ENCODE measurements at places on chromosomes 4 and X.

DNA sequence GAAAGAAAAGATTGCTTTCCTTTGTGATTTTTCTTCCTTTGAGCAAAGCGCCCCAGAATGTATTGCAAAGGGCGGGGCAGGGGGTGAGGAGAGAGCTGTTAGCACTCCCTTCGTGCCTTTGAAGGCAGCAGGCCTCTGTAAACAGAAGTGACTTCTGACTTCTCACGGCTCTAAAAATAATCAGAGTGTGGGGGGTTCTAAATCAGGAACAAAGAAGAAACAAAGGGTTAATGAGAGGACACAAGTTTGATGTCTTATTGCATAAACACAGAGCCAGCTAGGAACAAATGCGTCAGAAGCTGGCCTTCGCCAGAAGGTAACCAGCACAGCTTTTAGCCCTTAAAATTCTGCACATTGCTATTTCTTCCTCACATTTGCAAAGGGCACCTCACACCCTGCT is 626.2 kb downstream of the MID1IP1 start:
- DNase-seq, result no peak

DNA sequence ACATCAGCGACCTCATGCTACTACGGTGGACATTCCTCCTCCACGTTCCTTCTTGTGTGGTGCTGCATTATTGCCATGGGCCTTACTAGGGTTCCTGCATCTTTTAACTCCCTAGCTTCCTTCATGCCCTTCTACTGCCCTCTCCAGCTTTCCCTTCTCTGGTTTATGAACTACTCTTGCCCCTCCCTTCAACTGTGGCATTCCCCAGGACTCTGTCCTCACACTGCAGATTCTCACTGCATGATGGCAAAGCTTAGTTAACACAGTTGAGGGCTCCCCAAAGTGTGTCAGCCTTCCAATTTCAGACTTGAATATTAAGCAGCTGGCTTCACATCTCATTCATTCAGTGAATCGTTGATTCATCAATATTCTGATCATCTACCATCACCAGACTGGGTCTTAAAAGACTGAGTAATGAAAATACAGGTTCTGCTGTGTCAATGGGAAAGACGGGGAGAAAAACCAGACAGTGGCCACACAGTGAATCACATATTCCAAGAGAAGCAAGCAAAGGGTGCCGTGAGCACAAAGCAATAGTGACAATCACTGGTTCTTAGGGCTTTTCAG is 53.0 kb downstream of the ZFX start:
- DNase-seq, result no peak

DNA sequence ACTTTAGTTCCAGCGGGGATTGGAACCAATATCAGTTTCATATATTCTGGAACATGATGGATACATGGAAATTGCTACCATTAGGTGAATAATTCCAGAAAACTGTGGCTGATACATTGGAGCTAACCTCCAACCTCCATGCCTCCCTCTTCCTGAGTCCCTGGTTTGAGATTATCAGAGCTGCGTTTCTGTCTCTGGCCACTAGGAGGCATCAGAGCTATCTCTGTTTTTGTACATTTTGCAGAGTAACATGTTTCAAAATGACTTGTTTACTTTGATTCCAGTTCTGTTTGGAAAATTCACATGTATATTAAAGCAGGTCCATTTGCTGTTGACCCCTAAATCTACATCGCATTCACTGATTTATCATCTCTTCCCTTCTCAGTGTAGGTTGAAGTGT is 2.4 kb upstream of the RAB40AL start:
- DNase-seq, result peak; percentile 0

DNA sequence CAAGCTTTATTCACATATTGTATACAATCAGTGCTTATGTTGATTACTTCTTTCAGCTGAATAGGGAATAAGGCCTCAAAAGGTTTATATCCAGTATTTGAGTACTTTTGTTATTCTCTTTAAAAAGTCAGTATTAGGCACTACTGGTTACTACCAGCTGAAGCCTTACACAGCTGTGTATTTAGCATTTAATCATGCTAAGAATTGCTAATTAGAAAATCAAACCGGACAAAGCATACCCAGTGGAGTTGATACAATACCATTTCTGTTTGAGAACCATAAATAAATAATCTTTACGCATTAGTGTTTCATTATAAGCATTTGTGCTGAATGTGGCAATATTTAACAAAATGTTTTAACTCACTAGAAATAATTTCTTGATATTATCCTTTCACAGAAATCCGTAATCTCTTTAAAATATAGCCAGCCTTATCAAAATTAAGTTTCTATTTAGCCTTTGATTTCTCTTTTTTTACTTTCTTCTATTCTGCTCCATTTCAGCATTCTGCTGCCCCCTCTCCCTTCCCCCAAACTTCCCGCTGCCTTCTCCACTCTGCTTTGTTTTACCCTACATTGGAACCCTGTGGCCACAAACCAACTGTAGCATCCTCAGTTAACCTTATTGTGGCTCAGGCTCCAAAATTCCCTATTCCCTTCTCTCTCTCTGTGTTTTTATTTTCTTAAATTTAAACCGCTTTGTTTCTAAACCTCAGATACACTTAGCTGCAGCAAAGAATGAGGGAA is 37.8 kb downstream of the UGT8 start:
- no peak for DNase-seq

DNA sequence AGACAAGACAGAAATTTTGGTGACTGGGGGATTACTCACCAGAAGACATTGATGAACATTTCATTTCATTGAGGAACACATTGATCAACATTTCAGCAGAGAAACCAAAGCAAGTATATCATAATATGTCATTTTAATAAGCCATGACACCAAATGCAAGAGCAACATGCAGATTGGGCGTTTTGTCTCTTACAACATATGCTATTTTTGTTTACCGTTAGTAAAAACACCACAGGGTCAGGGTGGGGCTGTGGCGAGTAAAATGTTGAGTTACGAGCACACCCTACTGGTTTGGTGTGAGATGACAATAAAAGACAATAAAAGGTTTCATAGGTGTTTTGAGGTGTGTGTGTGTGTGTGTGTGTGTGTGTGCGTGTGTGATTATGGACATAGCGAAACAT is 294.5 kb downstream of the PDGFC start:
- no peak for DNase-seq

DNA sequence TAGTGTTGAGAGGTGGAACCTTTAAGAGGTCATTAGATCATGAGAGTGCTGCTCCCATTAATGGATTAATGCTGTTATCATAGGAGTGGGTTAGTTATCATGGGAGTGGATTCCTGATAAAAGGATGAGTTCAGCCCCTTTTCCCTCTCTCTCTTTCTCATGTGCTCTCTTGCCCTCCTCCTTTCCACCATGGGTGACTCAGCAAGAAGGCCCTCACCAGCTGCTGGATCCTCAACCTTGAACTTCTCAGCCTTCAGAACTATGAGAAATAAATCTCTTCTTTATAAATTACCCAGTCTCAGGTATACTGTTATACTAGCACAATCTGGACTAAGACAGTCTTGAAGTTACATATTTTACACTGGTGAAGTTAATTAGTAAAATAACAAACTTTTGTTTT is 10.0 kb upstream of the CDKL5 start:
- no peak for DNase-seq

GRCh38 chr4:145130788-145131399 is 32.8 kb downstream of the ABCE1 start:
- DNase-seq, result no peak

- DNase-seq, result no peak
Measured at GRCh38 chr4:61741327-61742096, 541.4 kb downstream of the ADGRL3 start.

- DNase-seq, result no peak
Measured at GRCh38 chrX:26580021-26580420, 364.1 kb downstream of the MAGEB5 start.

DNA sequence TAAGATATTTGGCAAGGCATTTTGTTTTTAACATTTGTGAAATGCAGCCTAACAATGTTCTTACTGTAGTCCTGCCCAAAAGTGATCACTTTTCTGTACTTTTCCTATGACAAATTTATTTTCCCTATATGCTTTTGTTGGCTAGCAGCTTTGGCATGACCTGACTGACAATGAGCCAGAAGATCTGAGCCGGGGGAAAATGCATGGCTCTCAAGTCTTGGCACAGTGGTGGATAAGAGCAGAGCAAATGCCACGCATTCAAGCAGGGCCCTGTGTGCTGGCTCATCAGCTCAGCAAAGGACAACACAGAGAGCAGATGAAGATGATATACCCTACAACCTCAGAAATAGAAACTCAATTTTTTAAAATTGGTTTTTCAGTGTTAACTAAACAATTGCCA is 187.3 kb downstream of the ANAPC10 start:
- DNase-seq, result no peak

GRCh38 chr4:5965225-5965624 is 53.0 kb downstream of the C4orf50 start:
- DNase-seq, result no peak

DNA sequence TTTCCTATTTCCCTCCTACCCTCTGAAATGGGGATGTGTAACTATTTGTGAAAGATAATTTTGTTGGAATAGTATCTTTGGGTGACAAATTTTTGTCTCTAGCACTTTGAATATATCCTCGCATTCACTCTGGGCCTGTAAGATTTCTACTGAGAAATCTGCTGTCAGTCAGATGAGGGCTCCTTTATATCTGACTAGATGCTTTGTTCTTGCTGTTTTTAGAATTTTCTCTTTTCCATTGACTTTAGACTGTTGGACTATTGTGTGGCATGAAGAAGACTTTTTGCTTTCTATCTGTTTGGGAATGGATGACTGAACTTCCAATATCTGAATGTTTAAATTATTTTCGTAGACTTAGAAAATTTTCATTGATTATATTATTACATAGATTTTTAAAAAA is 54.2 kb upstream of the GRID2 start:
- DNase-seq, result no peak

DNA sequence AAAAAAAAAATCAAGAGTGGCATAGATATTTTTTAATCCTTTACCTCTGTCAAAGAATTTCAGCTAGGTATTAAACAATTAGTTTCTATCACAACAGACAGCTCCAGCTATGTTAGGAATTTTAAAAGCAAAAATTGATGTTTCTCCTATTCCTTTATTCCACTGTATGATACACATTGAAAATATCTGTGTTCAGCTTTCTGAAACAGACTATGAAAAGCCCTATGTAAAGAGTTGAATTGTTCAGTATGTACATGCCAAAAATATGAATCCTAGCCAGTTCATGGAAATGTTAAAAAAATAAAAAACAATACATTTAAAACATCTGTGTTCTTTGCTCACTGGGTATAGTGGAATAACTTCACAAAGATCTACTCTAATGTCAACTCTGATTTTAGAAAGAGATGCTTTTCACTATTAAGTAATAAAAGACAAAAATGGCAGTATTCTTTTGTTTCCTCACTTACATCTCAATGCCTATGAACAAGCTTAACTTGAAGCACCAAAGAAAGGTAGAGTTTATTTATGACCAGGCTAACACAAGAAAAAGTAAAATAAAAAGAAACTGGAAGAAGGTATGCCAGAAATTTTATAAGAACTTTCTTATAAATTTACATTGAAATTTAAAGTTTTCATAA is 32.1 kb downstream of the FBXW7 start:
- no peak for DNase-seq

DNA sequence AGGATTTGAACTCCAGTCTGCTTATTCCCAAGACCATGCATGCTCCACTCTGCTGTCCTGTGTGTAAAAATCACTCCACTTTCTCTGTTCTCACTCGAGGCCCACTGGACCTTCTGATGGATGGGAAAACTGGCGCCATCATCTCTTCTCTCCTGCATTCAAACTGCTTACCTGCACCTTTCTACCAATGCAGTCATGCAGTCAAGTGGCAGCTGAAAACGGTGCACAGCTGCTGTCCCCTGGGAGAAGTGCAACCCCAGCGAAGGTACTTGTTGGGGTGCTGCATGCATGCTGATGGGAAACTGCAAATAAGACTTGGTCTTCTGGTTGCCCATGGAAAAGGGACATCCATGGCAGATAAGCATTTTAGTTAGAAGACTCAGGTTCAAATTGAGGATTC is 147.1 kb downstream of the EVC2 start:
- no peak for DNase-seq

GRCh38 chrX:129958814-129959492 is 23.5 kb upstream of the BCORL1 start:
- no peak for DNase-seq

GRCh38 chrX:115696039-115696438 is 135.1 kb downstream of the PLS3 start:
- no peak for DNase-seq

DNA sequence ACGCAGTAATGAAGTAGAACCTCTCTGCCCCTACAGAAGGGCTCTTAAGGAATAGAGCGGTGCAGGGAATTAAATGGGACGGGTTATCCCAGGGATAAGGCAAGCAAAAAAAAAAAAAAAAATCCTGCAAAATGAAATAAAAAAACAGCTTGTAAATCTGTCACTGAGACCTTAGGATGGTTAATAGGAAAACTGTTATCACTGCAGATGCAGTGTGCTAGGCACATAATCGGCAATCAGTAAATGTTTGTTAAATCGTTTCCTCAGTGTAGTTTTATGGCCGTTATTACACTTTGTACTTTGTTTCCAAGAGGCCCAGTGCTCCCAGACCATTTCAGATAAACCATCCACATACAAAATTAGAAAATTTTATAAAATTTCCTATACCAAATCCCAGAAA is 1.0 kb downstream of the HNRNPH2 start:
- no peak for DNase-seq

- DNase-seq, result no peak
Measured at GRCh38 chr4:153518001-153518400, 51.8 kb downstream of the TMEM131L start.

GRCh38 chr4:137644201-137644600 is 111.9 kb upstream of the PCDH18 start:
- DNase-seq, result no peak

GRCh38 chrX:115339441-115340025 is 50.0 kb downstream of the LUZP4 start:
- no peak for DNase-seq

- DNase-seq, result no peak
Measured at GRCh38 chr4:46900082-46900481, 9.0 kb downstream of the COX7B2 start.

- DNase-seq, result no peak
Measured at GRCh38 chrX:2627272-2627867, 63.7 kb upstream of the CD99 start.

DNA sequence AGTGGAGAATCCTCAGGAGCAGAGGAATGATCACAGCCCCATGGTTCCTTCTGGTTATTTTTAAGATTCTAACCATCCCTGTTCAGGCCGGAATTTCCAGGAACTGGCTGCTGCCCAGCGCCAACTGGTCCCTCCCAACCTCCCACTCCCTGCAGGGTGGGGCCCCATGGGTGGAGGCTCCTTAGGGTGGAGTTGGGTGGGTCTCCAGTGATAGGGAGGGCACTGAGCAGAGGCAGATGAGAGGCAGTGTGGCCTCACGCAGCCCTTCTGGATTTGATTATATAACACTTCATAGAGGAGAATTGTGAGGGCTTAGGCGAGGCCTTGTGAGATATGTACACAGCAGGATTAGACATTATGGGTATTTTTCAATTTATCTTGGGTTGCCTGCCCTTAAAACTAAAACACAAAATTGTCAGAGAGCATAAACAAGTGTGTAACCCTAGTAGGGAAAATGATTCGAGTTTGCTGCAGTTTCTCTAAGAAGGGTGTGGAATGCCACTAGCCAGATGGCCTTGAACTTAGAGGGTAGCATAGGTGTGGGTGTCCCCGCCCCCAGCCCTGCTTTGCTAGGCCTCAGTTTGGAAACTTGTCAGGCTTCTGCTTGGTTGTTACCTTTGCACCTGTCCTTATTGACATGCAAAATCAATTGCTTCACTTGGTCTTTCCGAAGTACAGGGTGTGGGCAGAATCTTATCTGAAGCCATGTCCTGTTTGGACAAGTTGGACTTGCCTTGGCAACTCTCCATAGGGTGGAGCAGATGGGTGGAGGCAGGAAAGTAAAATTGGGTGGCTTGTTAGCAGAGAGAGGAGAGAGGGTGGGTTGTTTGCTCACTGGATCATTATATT is 9.4 kb downstream of the KLF3 start:
- no peak for DNase-seq

- DNase-seq, result no peak
Measured at GRCh38 chrX:73847991-73848390, 285.0 kb downstream of the CHIC1 start.
